Activated CD8-positive, alpha-beta T cell treated with anti-CD3 and anti-CD28 coated beads for 36 hours (primary cell): ENCODE measurements at places on chromosomes 5 and 9. TPM values are rescaled to one million over a fixed set of nuclear protein-coding genes. Genes with fewer than 3 reads are reported as not detected.

PCDHGA6 gene
- total RNA-seq, result not detected

OR2Y1 gene
- total RNA-seq, result not detected

DNA sequence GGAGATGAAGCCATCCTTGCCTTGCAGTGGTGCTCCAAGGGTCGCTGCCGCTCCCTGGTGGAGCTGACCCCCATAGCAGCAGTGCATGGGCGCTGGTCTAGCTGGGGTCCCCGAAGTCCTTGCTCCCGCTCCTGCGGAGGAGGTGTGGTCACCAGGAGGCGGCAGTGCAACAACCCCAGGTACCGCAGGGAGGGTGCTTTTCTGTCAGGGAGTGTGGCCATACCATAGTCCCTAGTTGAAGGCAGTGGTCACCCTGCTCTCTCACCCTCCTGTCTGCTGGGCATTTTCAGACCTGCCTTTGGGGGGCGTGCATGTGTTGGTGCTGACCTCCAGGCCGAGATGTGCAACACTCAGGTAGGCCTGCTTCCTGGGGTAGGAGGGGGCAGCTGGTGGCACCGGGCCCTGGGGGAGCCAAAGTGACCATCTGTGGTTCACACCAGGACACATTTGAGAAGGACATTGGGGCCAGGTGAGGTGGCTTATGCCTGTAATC lies 11.2 kb downstream of the ADAMTS13 start:
- no peaks in the 10 kb centered on the region for H3K4me1 ChIP-seq
- H3K27ac ChIP-seq, result no peak overlapping the region
- H3K27me3 ChIP-seq, result peaks cover 3% of the 10 kb centered on the region
- no peaks in the 10 kb centered on the region for H3K36me3 ChIP-seq
- no peak overlapping the region for H3K4me3 ChIP-seq

GRCh38 chr9:87630266-87630665 lies 95.7 kb upstream of the CTSL start:
- no peak for DNase-seq
- no peaks in the 10 kb centered on the region for H3K27me3 ChIP-seq
- H3K27ac ChIP-seq, result no peak overlapping the region
- H3K4me3 ChIP-seq, result no peak overlapping the region

- H3K27me3 ChIP-seq, result no peaks in the 10 kb centered on the region
- DNase-seq, result no peak
- H3K36me3 ChIP-seq, result no peaks in the 10 kb centered on the region
- no peak overlapping the region for H3K27ac ChIP-seq
- H3K4me3 ChIP-seq, result no peak overlapping the region
- H3K4me1 ChIP-seq, result no peaks in the 10 kb centered on the region
Observed at GRCh38 chr5:128349044-128349858, 188.8 kb downstream of the FBN2 start.

- no peaks in the 10 kb centered on the region for H3K4me1 ChIP-seq
- no peaks in the 10 kb centered on the region for H3K27me3 ChIP-seq
- H3K27ac ChIP-seq, result no peak overlapping the region
- H3K36me3 ChIP-seq, result no peaks in the 10 kb centered on the region
Observed at GRCh38 chr9:29393064-29393463, 1819.8 kb upstream of the C9orf72 start.
